ENCODE measurements at places on chromosomes 1 and 21.

- no peak for DNase-seq
Measured at GRCh38 chr1:237709355-237709754, 181.4 kb downstream of the ZP4 start.

GRCh38 chr1:155012026-155012546 is 9.5 kb downstream of the ZBTB7B start:
- DNase-seq, result peak; percentile 54

- DNase-seq, result no peak
Measured at GRCh38 chr1:81650776-81651175, 150.0 kb upstream of the ADGRL2 start.

- no peak for DNase-seq
Measured at GRCh38 chr1:65762081-65762862, 30.4 kb upstream of the PDE4B start.

- no peak for DNase-seq
Measured at GRCh38 chr1:183110326-183110880, 75.7 kb upstream of the LAMC2 start.

- no peak for DNase-seq
Measured at GRCh38 chr1:196685506-196685905, 33.7 kb downstream of the CFH start.

- DNase-seq, result no peak
Measured at GRCh38 chr1:26960625-26960966, 328 bp upstream of the KDF1 start.

GRCh38 chr1:39472826-39473225 is 18.6 kb upstream of the BMP8A start:
- DNase-seq, result no peak

DNA sequence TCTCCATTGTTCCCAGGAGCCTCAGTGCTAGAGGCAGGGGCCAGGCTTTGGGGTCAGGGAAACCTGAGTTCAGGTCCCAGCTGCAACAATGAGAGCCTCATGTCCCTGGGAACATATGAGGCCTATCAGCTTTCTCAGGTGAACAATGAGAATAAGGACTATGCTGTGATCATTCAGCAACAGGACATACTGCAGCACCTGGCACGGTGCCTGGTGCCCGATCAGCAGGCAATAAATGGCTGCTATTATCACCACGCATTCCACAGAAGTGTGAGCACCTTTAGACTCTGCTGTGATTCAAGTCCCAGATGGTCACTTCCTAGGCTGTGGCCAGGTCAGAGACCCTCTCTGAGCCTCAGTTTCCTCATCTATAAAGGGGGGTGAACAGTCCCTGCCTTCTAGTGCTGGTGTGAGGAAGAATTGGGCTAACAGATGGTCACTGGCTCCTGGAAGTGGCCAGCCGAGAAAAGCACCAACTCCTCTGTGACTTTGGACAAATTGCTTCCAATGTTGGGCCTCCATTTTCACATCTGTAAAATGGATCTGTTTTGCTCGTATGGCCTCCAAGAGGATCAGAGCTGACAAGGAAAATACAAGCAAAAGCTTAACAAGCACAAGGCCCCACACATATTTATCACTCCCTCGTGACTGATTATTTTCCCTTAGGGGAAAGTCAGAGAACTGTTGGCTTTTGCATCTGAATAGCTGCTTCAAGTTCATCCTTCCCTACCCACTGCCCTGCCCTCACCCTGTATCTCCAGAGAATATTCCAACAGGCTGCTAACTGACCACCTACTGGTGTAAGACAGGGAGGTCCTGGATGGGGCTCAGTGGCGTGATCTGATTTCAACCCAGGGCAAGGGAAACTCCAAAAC is 1.1 kb downstream of the SLC5A9 start:
- DNase-seq, result no peak

Data from inflammatory macrophage treated with lipopolysaccharide for 1 hour (primary cell).